ENCODE measurements at places on chromosomes 4 and X. TPM values are rescaled to one million over a fixed set of nuclear protein-coding genes. Genes with fewer than 3 reads are reported as not detected.

DNA sequence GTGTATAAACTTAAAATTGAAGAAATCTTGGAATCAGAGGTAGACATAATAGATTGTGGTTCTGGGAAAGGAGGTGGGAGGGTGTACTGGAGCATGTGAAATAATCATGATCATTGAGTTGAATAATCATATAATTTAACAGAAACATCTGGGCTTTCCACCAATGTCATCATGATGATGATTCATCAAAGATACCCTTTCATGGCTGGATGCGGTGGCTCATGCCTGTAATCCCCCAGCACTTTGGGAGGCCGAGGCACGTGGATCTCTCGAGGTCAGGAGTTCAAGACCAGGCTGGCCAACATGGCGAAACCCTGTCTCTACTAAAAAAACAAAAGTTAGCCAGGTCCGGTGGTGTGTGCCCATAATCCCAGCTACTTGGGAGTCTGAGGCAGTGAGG is 6.7 kb upstream of the RUFY3 start:
- no peak overlapping the region for H3K27ac ChIP-seq
- H3K4me1 ChIP-seq = peaks cover 13% of the 10 kb centered on the region
- H3K27me3 ChIP-seq = no peaks in the 10 kb centered on the region
- no peaks in the 10 kb centered on the region for H3K36me3 ChIP-seq
- no peak for DNase-seq
- H3K4me3 ChIP-seq = no peak overlapping the region

GRCh38 chr4:55554453-55555030 is 7.8 kb upstream of the CLOCK start:
- no peak for DNase-seq
- H3K27me3 ChIP-seq = peaks cover 2% of the 10 kb centered on the region
- no peak overlapping the region for H3K27ac ChIP-seq

DNA sequence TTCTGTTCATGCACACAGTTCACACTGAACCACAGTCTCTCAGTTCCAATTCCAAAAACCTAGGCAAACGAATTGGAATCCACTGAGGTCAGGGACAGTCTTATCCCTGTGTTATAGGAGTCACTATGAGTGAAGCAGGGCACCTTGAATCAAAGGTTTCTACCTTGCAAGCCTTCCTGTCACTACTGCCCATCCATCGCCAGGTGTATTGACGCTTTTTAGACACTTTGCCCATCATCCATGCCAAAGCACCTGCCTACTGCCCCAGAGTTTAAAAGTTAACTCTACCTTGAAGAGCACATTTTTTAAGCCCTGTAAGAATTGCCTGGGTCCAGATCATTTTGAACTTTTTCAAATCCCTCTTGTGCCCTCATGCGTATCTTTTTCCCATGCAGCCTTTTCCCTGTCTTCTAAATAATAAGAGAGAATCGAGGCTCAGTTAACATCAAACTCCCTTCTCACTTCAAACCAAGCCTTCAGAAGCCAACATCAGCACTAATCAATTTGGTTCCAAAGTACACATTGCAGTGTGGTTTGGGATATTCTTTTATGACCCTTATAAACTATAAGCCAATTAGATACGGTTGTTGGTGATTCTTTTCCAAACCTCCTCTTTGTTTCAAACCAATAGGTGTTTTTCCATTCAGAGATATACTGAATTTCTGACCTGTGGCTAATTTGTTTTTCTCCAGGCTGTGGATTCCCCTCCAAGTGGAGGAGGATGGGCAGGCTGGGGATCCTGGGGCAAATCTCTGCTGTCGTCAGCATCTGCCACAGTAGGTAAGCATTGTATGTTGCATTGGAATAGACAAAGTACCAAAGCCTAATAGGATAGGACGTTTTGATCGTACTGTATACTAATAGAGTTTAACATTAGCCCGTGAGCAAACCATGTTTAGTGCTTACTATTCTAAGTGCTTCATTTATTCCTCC is 23.7 kb downstream of the FAM114A1 start:
- H3K4me3 ChIP-seq = no peak overlapping the region
- H3K36me3 ChIP-seq = peaks cover 49% of the 10 kb centered on the region
- peaks cover 8% of the 10 kb centered on the region for H3K27me3 ChIP-seq

- H3K36me3 ChIP-seq = peaks cover 18% of the 10 kb centered on the region
- H3K4me1 ChIP-seq = peaks cover 2% of the 10 kb centered on the region
- no peaks in the 10 kb centered on the region for H3K27me3 ChIP-seq
- H3K27ac ChIP-seq = no peak overlapping the region
Measured at GRCh38 chrX:131544218-131544617, 344 bp downstream of the OR13H1 start.

GRCh38 chrX:142637206-142637605 is 388.5 kb upstream of the SPANXN4 start:
- H3K4me3 ChIP-seq = no peak overlapping the region
- H3K27ac ChIP-seq = no peak overlapping the region
- H3K27me3 ChIP-seq = no peaks in the 10 kb centered on the region
- no peaks in the 10 kb centered on the region for H3K4me1 ChIP-seq

- DNase-seq = no peak
- H3K27me3 ChIP-seq = no peaks in the 10 kb centered on the region
- no peak overlapping the region for H3K4me3 ChIP-seq
- H3K4me1 ChIP-seq = no peaks in the 10 kb centered on the region
- H3K27ac ChIP-seq = no peak overlapping the region
Measured at GRCh38 chr4:162410854-162411253, 247.1 kb upstream of the FSTL5 start.

DNA sequence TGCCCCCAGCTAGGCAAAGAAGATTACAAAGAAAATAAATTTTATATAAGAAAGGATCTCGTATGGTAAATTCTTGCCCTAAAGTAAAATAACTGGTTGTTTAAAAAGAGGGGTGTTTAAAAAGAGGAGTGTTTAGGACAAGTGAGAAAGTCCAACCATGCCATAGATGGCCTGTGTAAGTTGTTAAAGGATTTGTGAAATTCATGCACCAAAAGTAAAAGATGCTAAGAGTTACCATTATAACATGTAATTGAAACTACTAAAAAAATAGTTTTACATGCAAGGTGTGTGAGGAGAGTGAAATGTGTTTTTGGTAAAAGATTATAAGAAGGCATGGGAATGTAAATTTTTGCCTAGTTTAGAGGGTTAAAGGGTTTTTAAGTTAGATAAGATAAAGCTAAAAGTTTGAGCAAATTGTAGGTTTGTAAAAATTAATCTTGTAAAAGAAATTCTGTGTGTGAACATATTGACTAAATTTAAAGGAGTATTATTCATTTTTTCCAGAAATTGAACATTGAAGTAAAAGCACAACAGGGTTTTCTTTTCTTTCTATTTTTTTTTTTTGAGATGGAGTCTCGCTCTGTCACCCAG is 20.1 kb downstream of the HTT-AS start:
- peaks cover 9% of the 10 kb centered on the region for H3K4me1 ChIP-seq
- H3K4me3 ChIP-seq = no peak overlapping the region
- H3K27ac ChIP-seq = no peak overlapping the region
- H3K27me3 ChIP-seq = peaks cover 11% of the 10 kb centered on the region
- H3K36me3 ChIP-seq = peaks cover 3% of the 10 kb centered on the region

- H3K27ac ChIP-seq = no peak overlapping the region
- no peak overlapping the region for H3K4me3 ChIP-seq
- H3K27me3 ChIP-seq = no peaks in the 10 kb centered on the region
- no peaks in the 10 kb centered on the region for H3K36me3 ChIP-seq
Measured at GRCh38 chr4:141810038-141810711, 173.8 kb downstream of the IL15 start.

DNA sequence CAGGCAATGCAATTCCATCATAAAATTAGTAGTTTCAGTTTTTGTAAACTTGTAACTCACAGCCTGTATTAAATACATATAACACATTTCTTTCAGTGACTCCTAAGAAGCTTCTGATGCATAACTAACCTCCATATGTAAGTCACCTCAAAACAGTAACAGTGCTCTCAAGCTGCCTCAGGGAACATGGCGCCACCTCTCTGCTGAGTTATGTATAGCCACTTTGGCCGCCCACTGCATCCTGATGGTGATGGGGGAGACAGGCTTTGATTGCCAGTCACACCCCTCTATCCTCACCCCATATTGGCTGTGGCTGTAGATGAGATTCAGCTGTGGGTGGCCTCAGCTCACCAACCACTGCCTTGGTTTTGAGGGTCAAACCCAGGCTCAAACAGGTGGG is 54.3 kb downstream of the LRBA start:
- DNase-seq = no peak
- peaks cover 39% of the 10 kb centered on the region for H3K36me3 ChIP-seq
- H3K4me3 ChIP-seq = no peak overlapping the region
- H3K27ac ChIP-seq = no peak overlapping the region
- no peaks in the 10 kb centered on the region for H3K27me3 ChIP-seq

GRCh38 chr4:14807856-14808255 is 194.4 kb upstream of the CPEB2 start:
- no peak overlapping the region for H3K4me3 ChIP-seq
- no peaks in the 10 kb centered on the region for H3K36me3 ChIP-seq
- no peaks in the 10 kb centered on the region for H3K4me1 ChIP-seq
- H3K27ac ChIP-seq = no peak overlapping the region

- no peak overlapping the region for H3K4me3 ChIP-seq
- no peak overlapping the region for H3K27ac ChIP-seq
- DNase-seq = no peak
- H3K36me3 ChIP-seq = no peaks in the 10 kb centered on the region
Measured at GRCh38 chr4:148196164-148196563, 246.1 kb downstream of the NR3C2 start.

Gene SUPT20HL2
- total RNA-seq = not detected

Gene SLC7A11
- total RNA-seq = 3.0 TPM

Gene GABRG1
- total RNA-seq = 0.18 TPM

Gene ZAR1
- total RNA-seq = 2.3 TPM

Gene NPY2R
- not detected for total RNA-seq

Gene MAGEB1
- total RNA-seq = not detected

Gene SPANXA2
- total RNA-seq = not detected

Gene ZXDB
- total RNA-seq = 9.0 TPM
